ENCODE measurements at places on chromosomes 5 and 9. TPM values are rescaled to one million over a fixed set of nuclear protein-coding genes. Genes with fewer than 3 reads are reported as not detected.

- no peak overlapping the region for H3K4me3 ChIP-seq
- DNase-seq, result peak; percentile 82
- H3K27ac ChIP-seq, result no peak overlapping the region
- peaks cover 8% of the 10 kb centered on the region for H3K36me3 ChIP-seq
- H3K27me3 ChIP-seq, result no peaks in the 10 kb centered on the region
- H3K4me1 ChIP-seq, result no peaks in the 10 kb centered on the region
Observed at GRCh38 chr5:43078956-43079355, 38.8 kb upstream of the ANXA2R start.

Gene IFNA13
- not detected for total RNA-seq

- H3K4me3 ChIP-seq, result no peak overlapping the region
- no peak for DNase-seq
- no peaks in the 10 kb centered on the region for H3K4me1 ChIP-seq
Observed at GRCh38 chr9:32867026-32867425, 83.7 kb downstream of the TMEM215 start.

DNA sequence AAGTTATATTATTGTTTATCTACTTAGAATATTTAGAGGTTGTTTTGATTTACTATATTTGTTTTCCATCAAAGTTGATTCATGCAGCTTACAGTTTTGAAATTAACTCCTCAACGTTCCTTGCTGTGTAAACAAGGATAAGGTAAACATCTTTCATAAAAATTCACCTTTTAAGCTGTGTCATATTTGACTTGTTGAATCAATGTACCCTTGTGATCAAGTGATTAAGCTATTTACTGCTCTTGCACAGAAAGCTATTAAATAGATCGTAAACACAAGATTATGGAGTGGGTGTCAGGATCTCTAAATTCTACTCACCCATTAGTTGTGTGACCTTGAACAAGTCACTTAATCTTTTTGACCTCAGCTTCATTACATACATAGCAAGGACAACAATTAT, 2054.0 kb upstream of the NUDT12 start:
- no peaks in the 10 kb centered on the region for H3K4me1 ChIP-seq
- no peak overlapping the region for H3K27ac ChIP-seq

- no peak overlapping the region for H3K4me3 ChIP-seq
- H3K36me3 ChIP-seq, result no peaks in the 10 kb centered on the region
- DNase-seq, result no peak
- H3K27me3 ChIP-seq, result no peaks in the 10 kb centered on the region
Observed at GRCh38 chr9:81598811-81599210, 90.5 kb downstream of the TLE1 start.
